Activated CD8-positive, alpha-beta memory T cell treated with anti-CD3 and anti-CD28 coated beads for 36 hours (primary cell): ENCODE measurements at places on chromosomes 6 and 20. TPM values are rescaled to one million over a fixed set of nuclear protein-coding genes. Genes with fewer than 3 reads are reported as not detected.

LAMA2 gene
- 1.2 TPM for total RNA-seq

HSPA12B gene
- not detected for total RNA-seq

CDH26 gene
- total RNA-seq, result 0.46 TPM

VWA7 gene
- 1.6 TPM for total RNA-seq

DLK2 gene
- 1.4 TPM for total RNA-seq

ZFP57 gene
- 10.9 TPM for total RNA-seq

HLA-DQA2 gene
- 0.55 TPM for total RNA-seq

C6orf141 gene
- not detected for total RNA-seq

OR2H1 gene
- not detected for total RNA-seq

SUMO4 gene
- total RNA-seq, result 3.2 TPM

C20orf202 gene
- total RNA-seq, result not detected

SLC44A4 gene
- total RNA-seq, result not detected

RIPPLY2 gene
- not detected for total RNA-seq

CDSN gene
- not detected for total RNA-seq

ID1 gene
- 0.71 TPM for total RNA-seq

ASIP gene
- total RNA-seq, result not detected

FKBP5 gene
- total RNA-seq, result 65.1 TPM

OGFR gene
- total RNA-seq, result 54.1 TPM

CBFA2T2 gene
- total RNA-seq, result 7.4 TPM

LTB gene
- total RNA-seq, result 178 TPM

PLN gene
- not detected for total RNA-seq

NUP153 gene
- total RNA-seq, result 99.7 TPM

HS3ST5 gene
- total RNA-seq, result not detected

LY6G5C gene
- total RNA-seq, result 3.1 TPM

PPP1R16B gene
- total RNA-seq, result 156 TPM
